Activated naive CD8-positive, alpha-beta T cell treated with anti-CD3 and anti-CD28 coated beads, Interleukin-2, amount 10 ng/mL, durations not matched to agents 7 days and 5 days (primary cell): ENCODE measurements at places on chromosomes 3 and 15.

GRCh38 chr15:58334803-58335202 lies 97.0 kb upstream of the LIPC start:
- DNase-seq = no peak

DNA sequence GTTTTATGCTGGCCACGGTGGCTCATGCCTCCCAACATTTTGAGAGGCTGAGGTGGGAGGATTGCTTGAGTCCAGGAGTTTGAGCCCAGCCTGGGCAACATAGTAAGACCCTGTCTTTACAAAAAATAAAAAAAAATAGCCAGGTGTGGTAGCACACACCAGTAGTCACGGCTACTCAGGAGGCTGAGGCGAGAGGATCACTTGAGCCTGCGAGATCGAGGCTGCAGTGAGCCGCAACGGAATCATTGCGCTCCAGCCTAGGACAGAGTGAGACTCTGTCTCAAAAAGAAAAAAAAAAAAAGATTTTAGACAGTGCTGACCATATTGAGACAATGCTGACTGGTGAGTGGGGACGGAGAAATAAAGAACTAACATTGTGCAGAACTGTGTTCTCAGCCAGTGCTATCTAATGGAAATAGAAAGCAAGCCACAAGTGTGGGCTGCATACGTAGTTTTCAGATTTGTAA lies 67.2 kb downstream of the ST6GAL1 start:
- no peak for DNase-seq

- DNase-seq = no peak
Observed at GRCh38 chr3:197204736-197205135, 93.7 kb downstream of the DLG1 start.

GRCh38 chr3:160747422-160747821 lies 8.6 kb upstream of the PPM1L start:
- no peak for DNase-seq

DNA sequence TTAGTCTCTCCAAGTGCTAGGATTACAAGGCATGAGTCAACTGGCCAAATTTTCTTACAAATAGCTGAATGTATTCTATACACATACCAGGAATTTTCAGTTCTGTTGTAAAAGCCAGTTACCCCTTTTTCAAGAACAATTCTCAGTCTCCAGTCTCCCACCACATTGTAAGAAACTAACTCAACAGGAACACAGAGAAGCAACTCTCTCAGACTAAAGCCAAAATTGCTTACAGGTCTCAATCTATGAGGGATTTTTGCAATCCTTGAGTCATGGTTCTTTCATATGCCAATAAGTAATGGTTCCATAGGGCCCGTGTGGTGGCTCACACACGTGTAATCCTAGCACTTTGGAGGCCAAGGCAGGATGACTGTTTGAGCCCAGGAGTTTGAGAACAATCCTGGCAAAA lies 8.5 kb downstream of the IP6K2 start:
- no peak for DNase-seq

DNA sequence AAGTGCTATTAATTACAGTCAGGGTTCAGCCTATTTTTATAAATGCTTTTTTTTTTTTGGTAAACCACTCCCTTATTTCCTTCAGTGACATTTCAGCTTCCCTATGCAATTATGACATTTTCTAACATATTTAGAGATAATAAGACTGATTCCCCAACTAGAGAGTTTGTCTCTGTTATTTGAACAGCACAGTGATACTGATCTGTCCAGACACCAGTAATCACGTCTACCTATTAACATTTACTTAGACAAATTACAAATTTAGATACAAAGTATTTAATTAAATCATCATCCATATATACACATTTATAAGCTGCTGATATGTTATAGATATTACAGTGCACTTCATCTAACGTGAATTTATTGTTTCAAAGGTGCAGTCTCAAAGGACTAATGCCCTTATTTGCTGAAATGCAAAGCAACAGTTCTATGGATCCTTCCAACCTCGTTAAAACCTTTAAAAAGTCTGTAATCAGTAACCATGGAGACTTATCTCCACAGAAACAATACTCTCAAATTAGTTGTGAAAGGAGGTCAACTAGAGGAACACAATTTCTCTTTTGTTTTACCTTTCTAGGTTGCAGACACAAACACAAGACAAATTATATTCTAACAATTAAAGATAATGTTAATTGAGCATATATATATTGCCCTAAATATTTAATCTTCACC lies 1531.1 kb downstream of the SI start:
- no peak for DNase-seq

GRCh38 chr3:178270838-178271237 lies 265.4 kb upstream of the KCNMB2 start:
- DNase-seq = no peak

DNA sequence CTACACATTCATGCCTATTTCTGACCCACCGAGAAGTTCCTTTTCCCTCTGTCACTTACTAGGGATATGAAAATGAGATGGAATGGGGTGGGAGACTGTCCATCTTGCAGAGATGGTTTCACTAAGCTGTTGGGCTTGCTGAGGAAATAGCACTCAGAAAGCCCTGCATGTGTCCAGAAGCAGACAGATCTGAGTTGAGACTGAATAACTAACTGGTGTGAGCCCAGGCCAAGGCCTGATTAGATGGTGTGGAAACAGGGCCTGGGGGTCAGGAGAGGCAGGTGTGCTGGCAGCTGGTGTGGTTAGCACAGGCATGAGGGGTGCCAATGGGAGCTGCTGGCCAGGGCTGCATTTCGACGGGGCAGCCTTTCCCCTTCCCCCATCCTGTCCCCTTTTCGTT lies 72.1 kb downstream of the CLSTN2 start:
- DNase-seq = no peak

GRCh38 chr3:4979428-4980228 lies at the start of gene BHLHE40:
Gene BHLHE40, plus strand, starts transcription at chr3:4979437. Its CDS starts 282 bp downstream, at chr3:4979719.
- DNase-seq = peak; percentile 85

- no peak for DNase-seq
Observed at GRCh38 chr3:186354100-186354499, 7.9 kb downstream of the DGKG start.

GRCh38 chr15:87816811-87817210 lies 439.7 kb downstream of the NTRK3 start:
- no peak for DNase-seq

GRCh38 chr3:14789640-14790285 lies 29.0 kb upstream of the FGD5 start:
- no peak for DNase-seq

DNA sequence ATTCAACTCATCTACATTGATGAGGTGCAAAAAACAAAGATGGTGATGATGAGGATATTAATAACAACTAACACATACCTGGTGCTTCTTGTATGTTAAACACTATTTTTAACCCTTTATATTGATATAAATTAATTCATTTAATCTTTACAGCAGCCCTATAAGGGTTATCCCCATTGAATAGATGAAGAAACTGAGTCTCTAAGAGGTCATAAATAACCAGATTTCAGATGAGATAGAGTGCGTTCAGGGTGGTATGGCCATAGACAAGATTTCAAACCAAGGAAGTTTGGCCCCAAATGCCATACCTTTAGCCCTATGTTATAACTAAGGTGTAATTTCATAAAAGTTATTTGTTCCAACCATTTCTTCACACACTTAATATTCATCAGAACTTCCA lies 82.6 kb downstream of the CMSS1 start:
- no peak for DNase-seq

GRCh38 chr3:110932567-110932966 lies 139.0 kb upstream of the NECTIN3 start:
- no peak for DNase-seq

DNA sequence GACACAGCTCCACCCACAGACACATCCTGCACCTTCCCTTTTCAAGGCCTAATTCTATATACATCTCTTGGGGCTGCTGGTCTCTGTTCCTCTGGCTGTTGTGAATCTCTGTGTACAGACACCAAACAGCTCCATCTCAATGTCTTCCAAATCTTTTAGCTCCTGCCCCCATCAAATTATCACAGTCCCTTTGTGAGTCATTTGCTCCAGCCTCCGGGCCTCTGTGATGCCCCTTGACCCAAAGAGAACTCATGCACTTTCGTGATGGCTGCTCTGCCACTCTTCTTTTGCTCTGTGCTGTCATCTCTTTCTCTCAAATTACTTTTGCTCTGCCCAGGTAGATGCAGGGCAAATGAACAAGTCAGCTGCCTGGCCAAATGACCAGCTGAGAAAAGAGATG lies 369.0 kb upstream of the CDIN1 start:
- DNase-seq = no peak

DNA sequence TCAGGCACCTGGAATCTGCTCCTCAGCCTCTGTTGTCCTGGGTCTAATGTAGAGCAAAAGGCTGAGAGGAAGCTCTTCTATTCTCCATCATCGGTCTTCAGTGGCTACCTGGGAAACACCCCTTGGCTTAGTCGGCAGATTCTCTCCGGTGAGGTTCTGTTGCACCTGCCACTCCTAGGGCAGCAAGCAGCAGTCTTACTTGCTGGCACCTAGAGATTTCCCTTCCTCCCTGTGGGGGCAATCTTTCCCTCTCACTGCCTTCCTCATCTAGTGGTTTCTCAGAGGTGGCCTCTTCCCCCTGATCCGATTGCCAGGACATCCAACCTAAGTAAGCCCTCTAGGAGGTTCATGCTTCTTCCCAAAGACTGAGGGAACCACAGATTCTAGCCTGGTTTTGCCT lies 60.8 kb downstream of the PLS1 start:
- no peak for DNase-seq

- DNase-seq = no peak
Observed at GRCh38 chr15:56679225-56679624, 54.1 kb downstream of the ZNF280D start.

DNA sequence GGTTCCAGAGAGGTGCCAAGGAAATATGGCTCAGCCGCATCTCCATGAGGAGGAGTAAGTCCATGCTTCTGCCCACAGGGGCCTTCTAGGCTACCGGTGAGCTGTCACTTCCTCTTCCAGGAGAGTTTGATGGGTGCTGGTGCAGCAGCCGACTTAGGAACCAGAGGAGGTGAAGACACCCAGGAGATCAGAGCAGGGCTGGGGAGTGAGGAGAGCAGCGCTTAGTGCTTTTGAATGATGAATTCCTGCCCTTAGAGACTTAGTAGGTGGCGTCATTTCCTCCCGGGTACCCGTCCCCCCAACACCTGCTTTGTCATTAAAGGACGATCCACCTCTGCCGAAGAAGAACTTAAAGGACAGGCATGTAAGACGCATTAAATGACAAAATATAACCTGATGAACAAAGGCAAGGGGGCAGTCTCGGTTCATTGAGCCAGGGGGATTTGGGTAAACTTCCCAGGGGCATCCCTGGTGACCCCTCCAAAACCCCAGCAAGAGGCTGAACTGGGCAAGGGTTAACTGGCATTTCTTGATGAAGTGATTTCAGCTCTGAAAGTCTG lies 67.6 kb downstream of the HES1 start:
- peak; percentile 32 for DNase-seq

GRCh38 chr3:18559331-18559842 lies 134.2 kb upstream of the SATB1 start:
- no peak for DNase-seq

DNA sequence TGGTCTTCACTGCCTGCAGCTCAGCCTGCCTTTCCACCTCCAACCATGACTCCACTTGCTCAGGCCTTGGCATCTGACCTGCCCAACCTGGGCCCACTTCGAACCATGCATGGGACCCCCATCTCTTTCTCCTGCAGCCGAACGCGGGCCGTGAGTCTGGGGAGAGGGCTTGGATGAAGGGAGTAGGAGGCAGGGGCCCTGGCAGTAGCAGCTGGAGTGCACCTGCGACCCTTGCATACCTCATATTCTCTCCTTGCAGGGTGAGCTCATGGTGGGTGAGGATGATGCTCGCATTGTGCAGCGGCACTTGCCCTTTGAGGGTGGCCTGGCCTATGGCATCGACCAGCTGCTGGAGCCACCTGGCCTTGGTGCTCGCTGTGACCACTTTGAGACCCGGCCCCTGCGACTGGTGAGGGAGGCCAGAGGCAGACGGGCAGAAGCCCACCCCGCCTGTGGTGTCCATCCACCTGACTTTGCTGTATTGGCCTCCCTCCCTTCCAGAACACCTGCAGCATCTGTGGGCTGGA lies 13.5 kb downstream of the NT5DC2 start:
- DNase-seq = no peak

- no peak for DNase-seq
Observed at GRCh38 chr3:104133630-104134029, 1233.1 kb upstream of the ALCAM start.

DNA sequence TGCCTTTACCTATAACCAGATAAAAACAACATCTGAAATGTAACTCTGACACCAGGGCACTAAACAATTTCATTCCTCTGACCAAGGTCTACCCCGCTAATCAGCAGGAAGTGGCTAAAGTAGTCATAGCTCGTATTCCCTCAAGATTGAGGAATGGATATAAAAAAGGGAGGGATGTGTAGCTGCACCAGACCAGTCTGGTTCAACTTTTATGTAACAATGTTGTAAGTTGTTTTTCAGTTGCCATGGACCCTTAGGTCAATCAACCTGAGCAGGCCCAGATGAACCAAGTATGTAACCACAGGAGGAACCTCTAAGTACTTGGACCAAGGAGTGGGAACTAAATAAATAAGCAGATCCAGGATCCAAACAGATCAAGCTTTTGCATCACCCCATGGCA lies 28.4 kb upstream of the IFT57 start:
- no peak for DNase-seq

DNA sequence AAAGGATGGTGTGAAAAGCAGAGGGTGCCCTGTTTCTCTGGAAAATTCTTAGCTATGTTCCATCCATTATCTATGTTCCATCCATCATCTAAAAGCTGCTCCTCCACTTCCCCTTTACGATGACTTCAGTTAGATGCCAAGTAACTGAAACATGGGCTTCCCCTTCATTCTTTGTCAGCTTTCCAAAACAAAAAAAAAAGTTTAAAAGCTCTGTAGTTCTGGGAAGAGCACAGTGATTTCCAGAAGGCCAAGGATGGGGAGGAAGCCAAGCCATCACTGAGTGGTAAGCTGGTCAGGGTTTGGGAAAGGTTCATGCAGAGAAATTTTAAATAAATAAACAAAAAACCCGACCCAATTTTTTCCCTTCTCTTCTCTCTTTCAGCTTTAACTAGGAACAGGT lies 111.5 kb downstream of the CFAP44 start:
- DNase-seq = no peak

GRCh38 chr3:120472121-120472844 lies 21.5 kb upstream of the FSTL1 start:
- no peak for DNase-seq

- DNase-seq = no peak
Observed at GRCh38 chr15:94412979-94413746, 181.8 kb downstream of the MCTP2 start.

DNA sequence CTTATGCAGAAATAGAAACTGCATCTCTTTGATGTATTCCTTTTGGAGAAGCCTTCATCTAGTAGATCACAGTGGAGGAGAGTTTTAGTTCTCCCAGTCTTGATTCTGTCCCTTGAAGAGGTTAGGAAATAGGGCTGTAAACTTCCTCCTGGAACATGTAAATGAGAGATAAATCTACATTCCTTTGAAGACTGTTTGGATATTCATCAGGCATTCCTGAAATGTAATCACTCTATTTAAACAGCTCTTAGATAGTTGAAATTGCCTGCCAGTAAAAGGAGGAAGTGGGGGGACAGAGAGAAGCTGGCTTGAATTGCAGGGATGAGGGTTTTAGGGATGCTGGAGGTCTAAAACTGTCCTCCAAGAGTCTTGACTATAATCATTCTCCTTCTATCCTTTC lies 254.3 kb upstream of the LRRC3B start:
- DNase-seq = no peak
